ENCODE measurements at places on chromosomes 12 and 14.

DNA sequence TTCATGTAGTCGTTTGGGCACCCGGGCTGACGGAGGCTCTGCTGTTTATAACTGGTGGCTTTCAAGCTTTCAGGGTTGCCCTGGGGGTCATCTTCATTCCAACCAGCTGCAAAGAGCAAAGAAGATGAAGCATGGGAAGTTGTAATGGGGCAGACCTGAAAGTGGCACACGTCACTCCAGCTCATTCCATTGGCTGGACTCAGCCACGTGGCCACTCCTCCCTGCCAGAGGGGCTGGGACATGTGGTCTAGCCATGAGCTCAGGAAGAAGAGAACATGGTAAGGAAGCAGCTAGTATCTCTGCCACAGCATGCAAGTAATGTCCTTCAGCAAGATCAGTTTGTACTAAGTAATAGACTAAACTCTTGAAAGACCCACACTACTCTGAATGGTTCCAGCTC is 51.7 kb upstream of the FERMT2 start:
- no peak for DNase-seq

GRCh38 chr12:127579446-127579845 is 687.5 kb upstream of the TMEM132C start:
- DNase-seq: no peak

- DNase-seq: no peak
Observed at GRCh38 chr12:105018012-105018411, 31.9 kb downstream of the NOPCHAP1 start.

DNA sequence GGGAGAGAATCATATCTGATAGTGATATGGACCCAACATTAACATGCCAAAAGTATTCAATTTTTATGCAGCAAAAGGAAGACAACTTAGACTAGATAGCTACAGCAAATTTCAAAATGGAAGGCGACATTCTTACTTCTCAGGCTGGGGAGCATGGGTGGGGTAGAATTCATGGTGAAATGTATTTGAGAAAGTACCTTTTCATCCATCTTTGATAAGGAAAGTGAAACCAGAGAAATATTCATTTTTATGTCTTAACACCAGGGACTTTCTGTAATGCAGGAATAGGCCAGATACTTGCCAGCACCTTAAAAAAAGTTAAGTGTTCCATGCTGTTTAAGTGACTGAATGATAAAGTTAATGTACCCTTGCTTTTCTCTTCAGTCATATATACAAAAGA is 13.4 kb downstream of the BTG1 start:
- DNase-seq: no peak

DNA sequence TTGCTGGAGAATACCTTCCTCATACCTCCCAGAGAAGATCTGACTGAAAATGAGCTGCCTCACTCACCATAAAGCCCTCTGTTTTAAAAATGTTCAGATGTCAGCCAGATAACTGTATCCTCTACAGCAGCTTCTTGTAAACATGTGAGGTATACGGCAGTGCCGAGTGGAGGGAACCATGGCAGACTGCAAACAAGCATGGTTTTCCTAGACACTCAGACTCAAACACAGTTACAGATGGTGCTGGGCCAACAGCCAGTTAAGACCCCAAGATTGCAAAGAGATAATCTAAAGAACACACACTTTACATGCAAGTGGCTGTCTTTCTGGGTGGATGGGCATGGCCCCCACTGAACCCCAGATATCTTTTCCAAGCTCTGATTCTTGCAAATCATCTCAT is 16.6 kb upstream of the CCDC177 start:
- DNase-seq: no peak

DNA sequence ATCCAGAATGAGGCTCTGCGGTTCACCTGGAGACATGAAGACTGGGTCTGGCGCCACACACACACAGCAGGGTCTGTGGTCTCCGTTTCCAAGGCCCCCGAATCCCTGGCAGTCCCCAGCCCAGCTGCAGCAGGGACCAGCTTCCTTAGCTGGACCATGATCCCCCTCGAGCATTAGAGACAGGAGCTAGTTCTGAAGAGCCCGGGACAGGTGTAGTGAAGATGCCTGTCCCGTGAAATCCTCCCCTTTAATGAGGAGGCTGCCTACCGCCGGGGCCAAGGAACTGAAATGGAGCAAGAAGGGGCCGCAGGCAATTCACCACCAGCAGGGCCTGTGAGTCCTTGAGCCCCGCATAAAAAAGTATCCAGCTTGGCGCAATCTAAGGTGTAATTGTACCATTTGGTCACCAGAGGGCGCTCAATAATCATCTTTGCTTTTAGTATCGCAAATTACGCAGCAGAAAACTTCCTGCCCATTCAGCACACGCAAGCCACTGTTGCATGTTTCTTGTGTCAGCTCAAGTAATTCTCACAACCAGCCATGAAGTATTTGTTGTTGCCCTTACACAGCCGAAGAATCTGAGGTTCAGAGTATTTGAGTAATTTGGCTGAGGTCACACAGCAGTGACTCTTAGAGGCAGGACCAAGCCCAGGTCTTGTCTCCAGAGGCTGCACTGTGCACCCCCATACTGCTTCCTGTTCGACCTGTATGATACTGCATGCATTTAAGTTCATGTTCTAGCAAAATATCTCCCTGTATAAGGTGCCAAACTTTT is 54.3 kb upstream of the PPP2R5C start:
- DNase-seq: peak; percentile 77

DNA sequence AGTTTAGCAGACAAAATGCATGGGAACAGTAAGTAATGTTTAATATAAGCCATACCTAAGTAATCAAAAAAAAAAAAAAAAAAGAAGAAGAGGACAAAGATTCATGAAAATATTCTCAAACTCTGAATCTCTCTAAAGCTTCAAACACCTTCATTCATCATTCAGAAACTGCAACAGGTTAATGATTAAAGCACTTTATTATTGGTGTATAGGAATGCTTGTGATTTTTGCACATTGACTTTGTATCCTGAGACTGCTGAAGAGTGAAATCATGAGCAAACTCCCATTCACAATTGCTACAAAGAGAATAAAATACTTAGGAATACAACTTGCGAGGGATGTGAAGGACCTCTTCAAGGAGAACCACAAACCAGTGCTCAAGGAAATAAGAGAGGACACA is 278.4 kb upstream of the DCN start:
- DNase-seq: no peak

- no peak for DNase-seq
Observed at GRCh38 chr12:130977743-130978095, 24.0 kb downstream of the ADGRD1 start.

- no peak for DNase-seq
Observed at GRCh38 chr14:102238131-102238530, 66.8 kb downstream of the MOK start.

Data from effector memory CD8-positive, alpha-beta T cell (primary cell).